Hematopoietic multipotent progenitor cell treated with erythropoietin and hydrocortisone succinate and interleukin-3 and kit ligand, for 6 days (in vitro differentiated cells): ENCODE measurements at places on chromosomes 6 and 20.

- DNase-seq = no peak
These were observed 258.7 kb downstream of the DLL1 start for GRCh38 chr6:170032197-170032596.

GRCh38 chr6:138099832-138100231 lies 7.4 kb downstream of the PERP start:
- DNase-seq = no peak

DNA sequence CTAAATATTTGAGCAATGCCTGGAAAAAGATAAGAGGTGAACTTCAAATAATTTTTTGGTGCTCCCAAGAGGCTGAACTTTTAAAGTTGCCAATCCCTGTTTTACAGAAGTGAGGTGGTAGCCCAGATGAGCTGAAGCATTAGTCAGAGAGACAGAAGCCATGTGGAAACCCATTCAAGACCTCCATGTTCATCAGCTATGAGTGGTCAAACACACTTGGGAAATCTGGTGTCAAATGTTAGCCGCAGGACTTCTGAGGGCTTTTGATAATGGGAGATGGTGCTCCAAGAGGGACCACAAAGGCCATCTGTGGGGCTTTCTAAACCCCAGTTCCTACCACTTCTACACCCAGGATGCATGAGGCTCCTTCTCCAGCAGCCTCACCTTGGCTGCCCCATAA lies 77.5 kb upstream of the MRPS10 start:
- DNase-seq = no peak

- no peak for DNase-seq
These were observed 2.7 kb downstream of the FOXC1 start for GRCh38 chr6:1612299-1612973.
